ENCODE measurements at places on chromosomes 6 and 20.

DNA sequence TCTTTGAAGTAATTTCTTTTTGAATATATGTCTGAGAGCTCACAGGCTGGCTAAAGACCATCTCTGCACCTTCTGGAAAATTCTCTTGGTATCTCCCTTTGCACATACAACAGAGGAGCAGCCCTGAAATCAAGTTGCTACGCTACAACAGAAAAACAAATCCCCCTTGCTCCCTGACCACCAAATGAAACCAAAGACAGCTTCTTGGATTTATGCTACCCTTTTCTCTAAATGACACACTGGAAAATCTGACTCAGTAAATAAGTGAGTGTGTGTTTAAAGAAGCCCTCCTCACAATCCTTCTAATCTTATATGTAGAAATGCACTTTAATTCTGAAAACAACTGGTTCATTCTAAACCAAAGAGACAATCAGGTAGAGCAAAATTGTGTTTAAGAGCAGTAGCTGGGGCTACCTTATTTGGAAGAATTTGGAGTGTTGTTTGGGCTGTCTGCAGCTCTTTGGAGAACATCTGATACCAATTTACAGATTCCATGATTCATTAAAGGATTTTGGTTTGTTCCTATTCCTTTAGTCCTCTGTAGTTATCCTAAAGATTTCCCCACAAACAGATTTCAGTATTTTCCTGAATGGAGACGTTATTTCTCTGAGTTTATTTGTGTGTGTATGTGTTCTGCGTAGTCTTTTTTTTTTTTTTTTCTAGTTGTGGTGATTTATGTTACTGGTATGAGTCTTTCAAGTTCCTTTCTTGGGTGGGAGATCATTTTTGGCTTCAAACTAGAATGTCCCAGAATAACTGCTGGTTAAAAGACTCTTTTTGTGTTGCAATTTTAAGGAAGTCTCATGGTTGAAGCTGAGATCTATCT lies 36.4 kb upstream of the UTRN start:
- peak; percentile 8 for DNase-seq

- DNase-seq: no peak
Measured at GRCh38 chr6:4871825-4872224, 95.6 kb downstream of the CDYL start.

DNA sequence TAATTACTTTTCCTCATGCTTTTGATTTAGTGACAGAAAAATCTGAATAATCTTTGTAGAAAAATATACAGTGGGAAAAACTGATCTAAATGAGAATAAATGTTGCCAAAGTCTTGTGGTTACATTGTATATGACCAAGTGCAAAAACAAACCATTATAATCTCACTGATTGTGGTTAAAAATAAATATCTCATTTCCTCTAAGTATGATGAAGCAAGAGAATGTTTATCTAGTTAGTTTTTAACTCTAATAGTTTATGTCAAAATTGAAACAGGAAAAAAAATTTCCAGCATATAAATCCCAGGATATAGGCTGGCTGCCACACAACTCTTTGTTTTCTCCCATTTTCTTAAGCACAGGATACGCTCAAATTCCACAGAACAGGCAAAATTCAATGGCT lies 392.7 kb upstream of the ID4 start:
- no peak for DNase-seq

DNA sequence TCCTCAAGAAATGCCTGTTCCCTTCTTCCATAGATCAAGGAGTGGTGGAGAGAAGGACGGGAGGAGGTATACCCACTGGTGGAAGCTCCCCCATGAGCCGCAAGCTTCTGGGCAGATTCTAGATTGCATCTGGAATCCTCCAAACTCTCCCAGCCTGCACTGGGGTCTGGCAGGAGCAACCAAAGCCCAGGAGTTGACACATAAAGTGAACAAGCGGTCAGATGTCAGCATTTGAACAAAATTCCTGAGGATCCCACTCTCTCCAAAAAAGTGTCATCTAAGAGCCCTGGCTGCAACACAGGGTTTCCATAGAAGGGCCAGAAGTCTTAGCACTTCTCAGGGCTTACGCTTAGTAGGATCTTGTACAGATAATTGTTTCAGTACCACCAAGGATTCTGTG lies 88.2 kb downstream of the KCNB1 start:
- DNase-seq: no peak

- no peak for DNase-seq
Measured at GRCh38 chr6:159112714-159113113, 56.5 kb upstream of the FNDC1 start.

- DNase-seq: no peak
Measured at GRCh38 chr20:37749620-37750403, 56.0 kb downstream of the CTNNBL1 start.

- no peak for DNase-seq
Measured at GRCh38 chr6:138571585-138572166, 72.4 kb upstream of the NHSL1 start.

DNA sequence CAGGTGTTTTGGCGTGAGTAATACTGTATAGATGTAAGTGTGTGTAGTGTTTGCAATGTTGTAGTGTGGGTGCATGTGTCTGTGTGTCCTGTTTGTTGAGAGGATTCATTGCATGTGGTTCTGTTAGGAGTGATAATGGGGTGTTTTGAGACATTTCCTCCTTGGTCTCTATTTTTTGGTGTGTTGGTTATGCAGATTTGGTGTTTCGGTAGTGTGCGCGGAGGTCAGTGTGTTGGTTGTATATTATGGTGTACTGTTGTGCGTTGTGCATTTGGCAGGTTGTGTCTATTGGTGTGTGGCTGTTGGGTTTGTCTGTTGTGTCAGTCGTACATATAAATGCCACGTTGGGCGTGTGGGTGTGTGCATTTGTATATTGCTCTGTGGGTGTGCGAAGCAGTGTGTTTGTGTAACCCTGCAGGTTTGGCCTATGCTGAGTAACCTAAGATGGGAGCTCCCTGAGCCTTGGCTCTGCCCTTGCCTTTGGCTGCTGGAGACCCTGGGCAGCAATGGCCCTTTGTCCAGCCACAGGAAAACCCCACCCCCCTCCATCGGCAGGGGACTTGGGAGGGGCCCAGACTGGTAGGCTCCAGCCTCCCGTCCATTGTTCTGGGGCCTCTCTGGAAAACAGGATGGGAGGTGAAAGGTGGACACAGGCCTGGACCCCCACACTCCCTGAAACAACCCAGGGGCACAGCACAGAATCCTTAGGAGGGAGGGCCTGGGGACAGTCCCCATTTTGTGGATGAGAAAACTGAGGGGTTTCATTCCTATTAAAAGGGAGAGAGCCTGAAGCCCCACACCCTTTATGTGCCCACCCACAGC lies 10.3 kb upstream of the ID1 start:
- no peak for DNase-seq

DNA sequence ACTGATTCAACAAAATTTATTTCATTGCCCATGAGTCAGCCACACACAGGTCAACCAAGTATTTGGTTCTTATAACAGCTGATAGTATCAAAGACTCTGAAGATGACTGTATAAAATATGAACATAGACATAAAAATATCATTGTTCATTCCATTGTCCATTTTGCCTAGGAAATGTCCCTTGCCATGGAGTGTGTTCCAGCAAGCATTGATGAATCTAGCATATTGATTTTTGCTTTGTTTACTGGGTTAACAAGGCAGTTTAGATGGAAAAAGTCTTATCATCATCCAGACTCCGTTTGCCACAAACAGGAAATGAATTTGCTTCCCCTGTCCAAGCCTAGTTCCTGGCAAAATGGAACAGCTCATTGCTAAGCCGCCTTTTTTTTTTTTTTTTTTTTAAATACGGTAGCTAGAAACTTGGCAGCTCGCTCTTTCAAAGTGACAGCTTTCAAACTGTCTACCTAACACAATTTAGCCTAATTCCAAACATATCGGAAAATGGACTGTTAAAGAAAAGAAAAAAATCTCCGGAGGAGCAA lies 7.5 kb downstream of the F13A1 start:
- DNase-seq: peak; percentile 34

Data from KBM-7 (cell line).